ENCODE measurements at places on chromosomes 1 and 21.

- no peak for DNase-seq
Measured at GRCh38 chr1:119368554-119368953, at the start of gene HAO2. Gene HAO2 (plus strand): TSS chr1:119368785. CDS start chr1:119381086, 12,301 bp downstream.

DNA sequence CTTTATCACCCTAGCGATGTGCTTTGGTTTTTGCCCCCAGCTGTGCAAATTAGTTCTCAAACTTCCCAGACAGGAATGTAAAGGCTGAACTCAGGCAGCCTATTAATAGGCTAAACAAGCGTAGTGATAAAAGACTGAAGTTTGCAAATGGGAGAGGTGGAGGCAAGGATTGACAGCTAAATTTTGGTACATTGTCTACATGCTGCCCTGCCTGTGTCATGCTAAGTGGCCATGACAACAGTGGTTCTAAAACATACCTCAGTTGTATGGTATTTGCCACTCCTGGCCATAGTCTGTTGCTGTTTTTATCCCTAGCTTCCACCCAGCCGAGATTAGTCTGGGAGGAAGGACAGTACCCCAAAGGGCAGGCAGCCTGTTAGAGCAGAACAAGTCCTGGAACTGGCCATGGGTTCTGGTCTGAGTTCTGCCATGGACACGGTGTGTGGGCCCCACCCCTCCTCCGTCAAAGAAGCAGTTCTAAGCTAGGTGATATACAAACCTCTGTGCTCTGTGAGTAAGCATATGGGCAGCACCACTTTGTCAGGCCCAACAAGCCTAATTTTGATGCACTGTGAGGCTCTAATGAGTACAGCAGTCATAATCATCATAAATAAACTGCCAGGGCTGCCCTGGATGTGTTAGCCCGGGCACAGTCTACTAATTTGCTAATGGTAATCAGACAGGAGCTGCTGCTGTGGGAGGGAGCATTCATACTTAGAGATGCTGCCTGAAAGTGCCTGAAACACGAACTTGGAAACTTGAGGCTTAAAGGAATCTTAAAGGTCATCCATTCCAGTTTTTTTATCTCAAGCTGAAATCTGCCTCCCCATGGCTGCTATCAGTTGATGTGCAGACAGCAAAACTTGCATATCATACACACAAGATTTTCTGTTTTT is 177.1 kb downstream of the HHAT start:
- no peak for DNase-seq

GRCh38 chr1:3822421-3822820 is 26.1 kb upstream of the LRRC47 start:
- no peak for DNase-seq

- no peak for DNase-seq
Measured at GRCh38 chr1:245809361-245809760, 654.6 kb downstream of the KIF26B start.

- DNase-seq, result no peak
Measured at GRCh38 chr1:241944300-241944699, 13.3 kb upstream of the BECN2 start.

- DNase-seq, result no peak
Measured at GRCh38 chr1:167145965-167146364, 52.1 kb downstream of the STYXL2 start.

DNA sequence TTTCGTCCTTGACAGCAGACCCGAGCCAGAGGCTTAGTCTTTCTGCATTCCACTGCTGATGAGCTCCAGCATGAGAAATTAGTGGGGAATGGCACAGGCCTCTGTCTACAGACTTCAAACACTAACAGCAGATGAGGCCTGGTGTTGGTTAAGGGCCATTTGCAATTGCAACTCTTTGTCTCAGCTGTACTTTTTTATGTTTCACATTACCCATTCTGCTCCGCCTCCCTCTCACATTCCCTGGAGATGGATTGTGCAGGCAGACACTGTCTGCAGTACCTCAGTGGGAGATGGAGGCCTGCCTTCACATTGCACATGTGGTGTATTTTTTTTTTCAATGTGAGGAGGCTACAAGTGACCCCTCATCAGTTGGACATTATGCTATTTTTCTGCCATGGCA is 370.2 kb downstream of the DUSP10 start:
- no peak for DNase-seq

DNA sequence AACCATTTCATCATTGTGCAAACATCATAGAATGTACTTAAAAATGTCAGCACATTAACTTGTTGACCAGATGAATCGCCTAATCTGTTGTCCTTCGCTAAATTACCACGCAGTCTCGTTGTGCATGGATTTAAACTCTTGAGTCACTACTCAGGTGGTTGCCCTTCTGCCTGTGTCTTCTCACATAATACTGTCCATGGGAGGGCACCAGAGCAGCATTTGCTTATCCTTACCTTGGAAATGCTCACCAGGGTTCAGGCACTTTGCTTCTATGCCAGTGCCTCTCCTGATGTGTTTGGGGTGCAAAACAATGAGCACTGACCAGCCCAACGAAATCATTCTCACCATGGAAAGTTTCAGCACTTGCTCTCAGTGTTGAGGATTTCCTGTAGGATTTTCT is 559.9 kb downstream of the RWDD3 start:
- DNase-seq, result no peak

DNA sequence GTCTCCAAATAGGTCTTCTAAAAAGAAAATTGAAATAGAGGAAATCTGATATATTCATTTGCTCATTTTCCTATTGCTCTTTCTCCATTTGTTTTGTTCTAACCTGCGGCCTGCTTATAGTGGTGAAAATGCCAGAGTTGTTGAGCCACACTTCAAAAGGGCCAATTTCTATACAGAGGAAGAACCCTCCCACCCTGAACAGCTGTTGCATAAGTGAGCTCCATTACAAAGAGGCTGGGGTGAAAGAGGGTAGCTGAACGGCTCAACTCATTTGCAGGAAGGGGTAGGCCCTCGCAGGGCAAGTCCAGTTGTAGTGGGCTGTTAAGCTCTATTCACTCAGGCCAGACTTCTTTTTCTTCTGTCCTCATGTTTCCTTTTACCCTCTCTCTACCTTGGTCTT is 8.8 kb downstream of the ADCY10 start:
- DNase-seq, result no peak

GRCh38 chr1:155872527-155872926 is 13.2 kb downstream of the SYT11 start:
- DNase-seq, result no peak

DNA sequence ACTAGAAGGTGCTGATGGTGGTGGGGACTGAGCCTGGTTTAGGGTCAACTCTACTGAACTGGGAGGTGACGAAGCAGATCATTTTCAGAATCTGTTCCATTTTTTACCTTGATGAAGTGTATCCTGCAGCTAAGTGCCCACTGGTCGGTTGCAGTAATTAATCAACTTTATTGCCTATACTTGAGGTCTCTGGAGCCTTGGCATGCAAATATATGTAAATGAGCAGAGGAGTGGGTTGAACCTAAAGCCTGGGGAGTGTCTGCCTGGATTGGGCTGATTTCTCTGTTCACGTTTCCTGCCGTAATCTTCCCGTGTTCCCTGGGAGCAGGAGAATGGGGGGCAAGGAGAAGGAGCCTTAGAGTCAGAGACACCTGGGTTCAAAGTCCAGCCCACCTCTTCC is 286.8 kb downstream of the PTPRU start:
- no peak for DNase-seq

DNA sequence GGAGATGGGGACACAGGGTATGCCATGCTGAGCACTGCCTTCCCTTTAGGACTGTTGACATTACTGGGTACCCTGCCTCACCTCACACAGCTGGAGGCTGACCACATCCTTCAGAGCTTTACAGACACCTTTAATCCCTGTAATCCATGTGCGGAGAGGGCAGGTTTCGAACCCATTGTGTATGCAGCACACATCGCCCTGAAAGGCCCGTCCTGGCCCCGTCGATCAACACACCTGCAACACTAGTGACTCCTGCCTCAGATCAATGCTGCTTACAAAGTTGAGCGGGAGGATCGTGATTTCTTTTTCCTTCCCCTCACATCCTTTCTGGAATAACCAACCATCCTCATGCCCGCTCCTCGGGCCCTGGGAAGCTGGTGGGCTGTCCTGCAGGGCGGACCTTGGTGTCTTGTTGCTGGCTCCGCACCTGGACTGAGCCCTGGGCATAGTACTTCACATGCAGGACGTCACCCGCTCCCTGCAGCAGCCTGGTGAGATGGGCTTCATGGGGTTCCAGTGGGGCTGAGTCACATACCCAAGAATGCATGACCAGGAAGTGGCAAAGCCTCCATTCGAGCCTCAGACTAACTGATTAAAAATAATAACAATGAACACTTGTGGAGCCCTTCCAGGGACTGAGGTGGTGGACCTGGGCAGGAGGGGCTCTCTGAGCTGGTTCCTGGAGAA is 403.6 kb downstream of the PTPRU start:
- no peak for DNase-seq

DNA sequence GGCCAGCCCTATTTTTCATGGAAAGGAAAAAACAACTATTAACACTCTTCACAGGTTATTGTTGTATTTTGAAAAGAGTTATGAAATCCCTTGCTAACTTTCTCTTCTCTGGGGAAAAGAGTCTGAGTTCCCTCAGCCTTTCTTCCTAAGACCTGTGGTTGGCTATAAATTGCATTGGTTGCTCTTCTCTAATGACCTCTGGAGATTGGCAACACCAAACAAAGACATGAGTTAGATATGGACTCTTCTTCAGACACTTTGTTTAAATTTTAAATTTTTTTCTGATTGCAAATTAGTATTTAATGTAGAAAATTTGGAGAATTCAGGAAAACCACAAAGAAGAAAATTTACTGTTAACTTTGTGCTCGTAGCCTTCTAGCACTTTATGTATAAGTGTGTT is 275.7 kb downstream of the PBX1 start:
- no peak for DNase-seq

GRCh38 chr1:17913326-17914115 is 158.4 kb downstream of the ACTL8 start:
- DNase-seq, result no peak

DNA sequence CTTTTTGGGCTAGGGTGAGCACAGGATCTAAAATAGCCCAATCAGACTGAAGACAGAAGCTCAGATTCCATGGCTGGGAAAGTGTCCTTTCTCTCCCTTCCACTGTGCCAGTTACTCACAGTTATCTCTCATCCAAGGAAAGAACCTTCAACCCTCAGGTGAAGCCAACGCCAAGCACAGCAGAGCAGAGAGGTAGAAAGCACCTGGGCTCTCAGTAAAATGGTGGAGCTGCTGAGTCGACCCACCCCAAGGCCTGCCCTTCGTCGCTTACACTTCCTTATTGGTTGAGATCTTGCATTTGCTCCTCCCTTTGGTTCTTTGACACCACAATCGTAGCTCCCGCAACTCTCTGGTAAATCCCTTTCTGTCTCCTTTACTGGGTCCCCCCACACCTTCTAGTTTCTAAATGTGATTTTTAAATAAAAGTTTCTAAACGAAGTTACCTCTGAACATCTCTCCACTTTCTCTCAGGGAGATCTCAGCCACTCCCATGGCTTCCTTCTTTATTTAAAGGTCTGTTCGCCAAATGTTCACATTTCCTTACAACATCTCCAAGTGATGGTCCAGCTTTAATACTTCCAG is 27.5 kb upstream of the SLC30A1 start:
- DNase-seq, result peak; percentile 43

DNA sequence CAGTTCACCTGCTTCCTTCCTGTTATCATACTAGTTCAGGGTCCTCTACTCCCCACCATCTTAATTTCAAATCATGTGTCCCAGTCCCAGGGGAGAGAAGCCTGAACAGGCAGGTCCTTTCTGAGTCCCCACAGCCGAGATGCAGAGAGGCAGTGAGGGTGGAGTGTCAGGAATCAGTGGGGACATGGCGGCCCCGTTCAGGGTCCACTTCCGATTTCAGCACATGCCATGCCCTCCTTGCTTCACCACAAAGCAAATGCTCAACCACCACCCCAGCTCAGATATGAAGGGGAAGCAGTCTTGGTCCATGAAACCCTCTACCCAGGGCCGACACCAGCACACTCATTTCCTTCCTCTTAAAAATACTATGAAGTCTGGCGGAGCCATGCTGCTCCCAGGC is 5.2 kb upstream of the SEMA4A start:
- DNase-seq, result peak; percentile 63

DNA sequence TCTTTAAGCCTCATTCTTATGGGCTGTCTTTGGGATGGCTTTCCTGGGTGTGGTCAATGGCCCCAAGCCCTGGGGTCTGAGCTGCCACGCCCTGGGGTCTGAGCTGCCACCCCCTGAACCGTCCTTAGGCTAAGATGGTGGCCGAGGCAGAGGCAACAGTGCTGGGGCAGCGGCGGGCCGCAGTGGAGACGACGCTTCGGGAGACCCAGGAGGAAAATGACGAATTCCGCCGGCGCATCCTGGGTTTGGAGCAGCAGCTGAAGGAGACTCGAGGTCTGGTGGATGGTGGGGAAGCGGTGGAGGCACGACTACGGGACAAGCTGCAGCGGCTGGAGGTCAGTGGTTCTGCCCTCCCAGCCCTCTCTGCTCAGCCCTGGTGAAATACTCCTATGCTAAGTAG is 10.3 kb upstream of the TUFT1 start:
- no peak for DNase-seq

DNA sequence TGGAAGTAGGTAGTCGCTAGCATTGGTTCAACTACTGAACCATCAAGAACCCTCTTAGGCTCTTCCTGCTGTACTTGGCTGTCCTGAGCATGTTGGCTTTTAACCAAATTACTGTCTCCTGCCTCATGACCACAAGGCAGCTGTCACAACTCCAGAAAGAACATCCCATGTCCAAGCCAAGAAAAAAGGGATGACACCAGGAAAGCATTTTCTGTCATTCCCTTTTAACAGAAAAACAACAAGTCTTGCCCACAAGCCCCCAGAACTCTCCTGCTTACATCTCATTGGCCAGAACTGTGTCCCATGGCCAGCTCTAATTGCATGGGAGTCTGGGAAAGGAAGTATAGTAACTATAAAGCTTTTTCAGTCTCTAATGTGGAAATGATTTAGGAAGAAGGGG is 2.4 kb upstream of the RNU5D-1 start:
- no peak for DNase-seq

GRCh38 chr1:94284476-94284875 is 47.1 kb upstream of the ARHGAP29 start:
- DNase-seq, result no peak

DNA sequence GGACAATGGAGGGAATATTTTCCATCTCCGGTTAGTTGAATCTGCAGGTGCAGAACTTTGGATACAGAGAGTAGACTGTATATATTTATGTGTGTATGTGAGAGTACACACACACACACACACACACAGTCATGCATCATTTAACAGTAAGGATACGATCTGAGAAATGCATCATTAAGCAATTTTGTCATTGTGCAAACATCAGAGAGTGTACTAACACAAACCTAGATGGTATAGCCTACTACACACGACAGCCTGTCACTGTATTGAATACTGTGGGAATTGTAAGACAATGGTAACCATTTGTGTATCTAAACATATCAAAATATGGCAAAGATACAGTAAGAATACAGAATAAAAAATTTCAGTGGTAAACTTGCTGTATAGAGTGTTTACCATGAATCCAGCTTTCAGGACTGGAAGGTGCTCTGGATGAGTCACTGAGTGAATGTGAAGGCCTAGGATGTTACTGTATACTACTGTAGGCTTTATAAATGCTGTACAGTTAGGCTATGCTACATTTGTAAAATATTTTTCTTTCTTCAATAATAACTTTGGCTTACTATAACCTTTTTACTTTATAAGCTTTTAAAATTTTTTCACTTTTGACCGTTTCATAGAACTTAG is 138.5 kb downstream of the ZZZ3 start:
- DNase-seq, result no peak

- DNase-seq, result no peak
Measured at GRCh38 chr1:89322402-89322801, 41.5 kb upstream of the GBP6 start.

GRCh38 chr21:21860888-21861287 is 862.7 kb downstream of the NCAM2 start:
- no peak for DNase-seq

All from GM06990 (cell line).